ENCODE measurements at places on chromosomes 12 and 14.

DNA sequence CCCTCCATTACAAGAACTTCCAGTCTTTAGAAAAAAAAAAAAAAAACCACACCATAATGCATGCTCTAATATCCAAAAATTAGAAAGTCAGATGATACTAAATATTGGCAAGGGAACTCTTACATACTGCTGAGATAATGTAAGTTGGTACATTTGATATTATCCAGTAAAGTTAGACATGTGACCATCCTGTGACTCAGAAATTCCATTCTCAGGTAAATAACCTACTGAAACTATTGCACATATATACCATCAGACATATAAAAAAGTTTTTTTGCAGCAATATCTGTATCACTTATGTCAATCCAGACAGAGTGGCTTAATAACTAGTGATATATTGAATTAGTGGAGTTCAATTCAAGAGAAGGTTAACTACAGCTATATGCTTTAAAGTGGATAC is 63.5 kb downstream of the KITLG start:
- H3K27ac ChIP-seq, result no peak overlapping the region
- no peak for DNase-seq
- H3K4me3 ChIP-seq, result no peak overlapping the region
- H3K4me1 ChIP-seq, result no peaks in the 10 kb centered on the region
- H3K27me3 ChIP-seq, result no peaks in the 10 kb centered on the region

GRCh38 chr12:69469854-69470188 is 367 bp upstream of the FRS2 start:
- no peaks in the 10 kb centered on the region for H3K27me3 ChIP-seq
- no peak overlapping the region for H3K27ac ChIP-seq
- no peaks in the 10 kb centered on the region for H3K4me1 ChIP-seq
- H3K4me3 ChIP-seq, result peak overlapping the region; percentile 47

- H3K36me3 ChIP-seq, result no peaks in the 10 kb centered on the region
- H3K27ac ChIP-seq, result no peak overlapping the region
- H3K4me1 ChIP-seq, result no peaks in the 10 kb centered on the region
- H3K4me3 ChIP-seq, result no peak overlapping the region
- H3K27me3 ChIP-seq, result no peaks in the 10 kb centered on the region
- DNase-seq, result no peak
These were observed 29.6 kb upstream of the PRMT8 start for GRCh38 chr12:3461391-3461790.

- H3K27me3 ChIP-seq, result no peaks in the 10 kb centered on the region
- H3K27ac ChIP-seq, result no peak overlapping the region
- DNase-seq, result peak; percentile 18
These were observed 3.8 kb downstream of the GXYLT1 start for GRCh38 chr12:42140901-42141300.

GRCh38 chr14:46368275-46368674 is 283.3 kb downstream of the RPL10L start:
- no peak overlapping the region for H3K4me3 ChIP-seq
- H3K36me3 ChIP-seq, result no peaks in the 10 kb centered on the region
- H3K27me3 ChIP-seq, result no peaks in the 10 kb centered on the region
- no peak for DNase-seq

DNA sequence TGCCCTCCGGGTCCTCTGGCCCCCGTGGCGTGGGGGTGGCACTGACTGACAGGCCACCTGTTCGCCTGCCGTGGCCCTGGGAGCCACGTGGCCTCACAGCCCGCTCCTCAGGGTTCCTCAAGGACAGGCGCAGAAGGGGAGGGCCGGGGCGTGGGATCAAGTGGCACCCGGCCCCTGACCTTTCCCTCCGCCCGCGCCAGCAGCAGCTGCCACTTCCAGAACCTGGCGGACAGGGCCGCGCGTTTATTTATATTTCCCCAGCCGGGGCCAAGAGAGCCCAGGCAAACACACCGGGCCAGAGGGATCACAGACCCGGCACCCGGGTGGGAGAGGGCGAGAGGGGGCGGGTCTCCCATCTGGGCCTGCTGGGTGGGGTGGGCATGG is 92.6 kb downstream of the RFLNA start:
- no peaks in the 10 kb centered on the region for H3K27me3 ChIP-seq
- DNase-seq, result peak; percentile 40
- peaks cover 54% of the 10 kb centered on the region for H3K4me1 ChIP-seq
- peak overlapping the region; percentile 4 for H3K27ac ChIP-seq

GRCh38 chr14:68564191-68564825 is 228.6 kb downstream of the ZFP36L1 start:
- H3K4me3 ChIP-seq, result no peak overlapping the region
- peak; percentile 80 for DNase-seq
- H3K36me3 ChIP-seq, result no peaks in the 10 kb centered on the region

GRCh38 chr14:73753887-73754795 is 40.0 kb upstream of the PNMA1 start:
- H3K27me3 ChIP-seq, result no peaks in the 10 kb centered on the region
- no peak overlapping the region for H3K4me3 ChIP-seq
- H3K4me1 ChIP-seq, result peaks cover 72% of the 10 kb centered on the region
- H3K36me3 ChIP-seq, result no peaks in the 10 kb centered on the region
- peak overlapping the region; percentile 72 for H3K27ac ChIP-seq
- DNase-seq, result no peak

DNA sequence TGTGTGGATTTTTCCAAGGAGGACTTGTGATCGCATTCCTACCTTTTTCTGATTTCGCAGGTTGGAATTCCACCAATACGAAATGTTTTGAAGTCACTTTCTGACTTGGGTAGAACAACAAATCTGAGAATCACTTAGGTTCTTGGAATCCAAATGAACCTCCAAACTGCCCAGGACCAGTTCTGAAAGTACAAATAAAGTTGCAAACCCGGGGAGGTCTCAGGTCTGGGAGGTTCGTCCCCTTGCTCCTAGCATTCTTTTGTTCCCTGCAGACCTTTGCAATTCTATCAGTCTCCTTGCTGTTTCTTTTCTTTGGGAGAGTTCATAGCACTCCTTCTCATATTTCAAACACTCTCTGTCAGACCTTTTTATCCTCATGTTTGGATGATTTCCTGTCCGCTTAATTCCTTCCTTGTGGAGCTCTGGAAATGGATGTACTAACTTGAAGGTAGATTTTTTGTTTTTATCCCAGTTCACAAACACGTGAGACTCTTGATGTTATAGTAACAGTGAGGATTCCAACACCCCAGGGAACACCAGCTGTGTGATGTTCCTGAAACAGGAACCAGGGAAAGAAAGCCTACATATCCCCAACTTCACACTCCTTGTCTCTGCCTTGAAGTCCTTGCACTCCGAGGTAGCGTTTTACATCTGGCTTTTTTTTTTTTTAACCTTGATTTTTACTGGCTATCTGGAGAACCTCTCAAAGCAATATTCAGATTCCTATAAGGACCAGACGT is 70.6 kb downstream of the TMEM132C start:
- H3K27ac ChIP-seq, result no peak overlapping the region
- H3K4me3 ChIP-seq, result no peak overlapping the region
- no peaks in the 10 kb centered on the region for H3K36me3 ChIP-seq
- H3K27me3 ChIP-seq, result no peaks in the 10 kb centered on the region
- peaks cover 4% of the 10 kb centered on the region for H3K4me1 ChIP-seq
- DNase-seq, result no peak

DNA sequence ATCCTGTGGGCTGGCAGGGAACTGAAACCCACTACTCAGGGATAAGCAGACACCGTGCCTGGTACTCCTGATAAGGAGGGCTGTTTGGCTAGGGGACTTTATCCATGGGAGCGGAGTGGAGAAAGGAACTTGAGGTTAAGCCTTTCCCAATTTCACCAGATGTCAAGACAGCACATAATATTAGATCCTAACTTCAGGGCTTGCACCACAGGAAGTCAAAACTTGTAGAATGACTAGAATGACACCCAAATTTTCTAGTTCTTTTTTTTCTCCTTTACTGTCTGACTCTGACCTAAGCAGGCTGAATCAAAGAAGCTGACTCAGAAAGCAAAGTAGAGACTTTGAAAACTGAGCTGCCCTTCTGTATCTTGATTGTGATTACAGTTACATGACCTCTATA is 7.1 kb upstream of the CGRRF1 start:
- no peaks in the 10 kb centered on the region for H3K27me3 ChIP-seq
- H3K36me3 ChIP-seq, result no peaks in the 10 kb centered on the region
- no peak overlapping the region for H3K4me3 ChIP-seq
- H3K4me1 ChIP-seq, result no peaks in the 10 kb centered on the region
- no peak for DNase-seq
- H3K27ac ChIP-seq, result no peak overlapping the region

- H3K36me3 ChIP-seq, result no peaks in the 10 kb centered on the region
- H3K4me1 ChIP-seq, result no peaks in the 10 kb centered on the region
- no peaks in the 10 kb centered on the region for H3K27me3 ChIP-seq
- H3K27ac ChIP-seq, result no peak overlapping the region
These were observed 275.4 kb downstream of the TRHDE start for GRCh38 chr12:72547573-72547972.

- H3K27me3 ChIP-seq, result no peaks in the 10 kb centered on the region
- H3K36me3 ChIP-seq, result peaks cover 2% of the 10 kb centered on the region
- DNase-seq, result no peak
- no peak overlapping the region for H3K4me3 ChIP-seq
These were observed 70.8 kb downstream of the WNK1 start for GRCh38 chr12:823028-823698.

DNA sequence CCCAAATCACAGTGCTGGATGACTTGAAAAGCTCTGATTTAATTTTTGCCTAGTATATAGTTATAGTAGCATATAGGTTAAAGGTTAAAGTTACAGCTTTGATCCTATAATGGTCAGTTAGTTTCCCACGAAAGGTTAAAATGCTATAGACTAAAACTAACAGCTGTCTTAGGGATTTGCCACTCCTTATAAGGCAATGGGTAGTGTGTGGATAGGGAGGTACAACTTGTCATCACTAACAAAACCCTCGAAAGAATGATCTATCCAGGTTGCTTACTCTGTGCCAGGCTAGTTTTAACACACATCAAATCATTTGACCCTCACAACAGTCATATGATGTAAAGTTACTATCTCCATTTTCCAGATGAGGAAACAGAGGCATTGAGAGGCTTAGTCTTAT is 11.7 kb downstream of the RCOR1 start:
- no peak for DNase-seq
- peaks cover 3% of the 10 kb centered on the region for H3K36me3 ChIP-seq
- H3K27me3 ChIP-seq, result no peaks in the 10 kb centered on the region
- peaks cover 8% of the 10 kb centered on the region for H3K4me1 ChIP-seq

DNA sequence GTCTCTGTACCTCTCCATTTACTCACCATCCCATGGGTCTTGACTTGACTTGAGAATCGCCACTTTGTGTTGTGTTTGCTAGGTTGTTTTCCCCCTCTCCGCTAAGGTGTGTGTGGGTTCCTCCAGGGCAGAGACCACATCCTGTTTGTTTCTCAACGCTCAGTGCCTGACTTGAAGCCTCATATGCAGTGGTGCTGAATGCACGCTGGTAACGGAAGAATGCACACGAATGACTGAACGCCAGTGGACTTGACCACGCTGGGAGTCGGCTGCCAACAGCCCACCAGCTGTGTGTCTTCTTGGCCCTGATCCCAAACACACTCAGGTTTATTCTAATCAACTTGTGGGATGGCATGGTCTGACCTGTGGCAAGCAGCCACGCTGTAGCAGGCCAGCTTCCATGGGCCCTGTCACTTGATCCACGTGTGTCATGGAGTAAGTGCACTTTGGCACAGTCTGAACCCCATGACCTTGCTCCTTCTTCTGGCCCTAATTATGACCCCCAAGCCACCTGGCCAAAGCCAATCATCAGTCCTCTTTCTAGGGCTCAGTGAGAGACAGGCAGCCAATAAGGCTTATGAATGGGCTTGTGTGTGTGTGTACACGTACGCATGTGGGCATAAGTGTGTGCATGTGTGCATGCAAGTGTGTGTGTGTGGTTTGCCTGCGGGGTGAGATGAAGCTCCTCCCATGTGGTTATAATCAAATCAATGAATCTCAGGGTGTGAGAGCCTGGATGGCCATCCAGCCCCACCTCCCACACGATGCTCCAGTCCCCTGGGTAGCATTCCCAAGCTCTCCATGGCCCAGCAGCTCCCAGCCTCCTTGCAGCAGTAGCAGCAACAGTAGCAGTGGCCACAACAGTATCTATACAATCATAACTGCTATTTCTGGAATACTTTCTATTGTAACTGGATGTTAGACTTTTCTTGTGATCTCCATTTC is 6.4 kb upstream of the TC2N start:
- no peaks in the 10 kb centered on the region for H3K36me3 ChIP-seq
- no peaks in the 10 kb centered on the region for H3K4me1 ChIP-seq
- H3K4me3 ChIP-seq, result no peak overlapping the region
- DNase-seq, result no peak
- no peak overlapping the region for H3K27ac ChIP-seq

- H3K4me3 ChIP-seq, result no peak overlapping the region
- H3K4me1 ChIP-seq, result peaks cover 3% of the 10 kb centered on the region
These were observed 2.3 kb downstream of the PYM1 start for GRCh38 chr12:55925371-55925770.

- H3K4me3 ChIP-seq, result no peak overlapping the region
- peaks cover 36% of the 10 kb centered on the region for H3K36me3 ChIP-seq
- peaks cover 8% of the 10 kb centered on the region for H3K4me1 ChIP-seq
- no peaks in the 10 kb centered on the region for H3K27me3 ChIP-seq
These were observed 2.9 kb downstream of the PRMT5 start for GRCh38 chr14:22926316-22926715.

DNA sequence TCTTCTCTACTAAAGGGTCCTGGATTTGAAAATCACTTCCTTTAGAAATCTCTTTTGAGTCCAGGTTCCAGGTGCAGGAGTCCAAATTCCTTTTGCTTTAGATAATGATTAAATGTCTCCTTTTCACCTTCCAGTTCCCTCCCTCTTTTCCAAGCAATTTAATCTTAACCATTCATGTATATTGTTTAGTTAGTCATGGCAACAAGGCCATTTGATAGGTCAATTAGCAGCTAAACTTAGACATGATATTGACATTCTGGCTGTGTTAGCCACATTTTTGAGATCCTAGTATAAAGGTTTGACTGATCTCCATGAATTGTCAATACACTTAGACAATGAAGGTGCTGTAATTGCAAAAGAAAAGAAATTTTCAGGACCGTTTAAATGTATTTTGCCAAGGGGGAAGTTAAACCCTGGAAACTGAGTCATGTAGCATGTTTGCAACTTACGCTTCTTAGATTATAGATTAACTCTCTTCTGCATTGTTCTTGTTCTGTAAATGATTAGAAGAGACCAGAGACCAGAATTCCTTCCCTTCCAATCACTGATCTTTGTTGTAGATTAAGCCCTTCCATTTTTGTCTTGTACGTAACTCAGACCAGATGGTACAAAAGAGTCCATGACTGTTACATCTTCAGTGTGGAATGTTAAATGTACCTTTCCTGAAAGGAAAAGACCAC is 12.4 kb upstream of the C12orf75 start:
- H3K4me3 ChIP-seq, result no peak overlapping the region
- peak; percentile 33 for DNase-seq
- no peaks in the 10 kb centered on the region for H3K36me3 ChIP-seq
- peaks cover 12% of the 10 kb centered on the region for H3K4me1 ChIP-seq
- peak overlapping the region; percentile 95 for H3K27ac ChIP-seq
- no peaks in the 10 kb centered on the region for H3K27me3 ChIP-seq

- no peak for DNase-seq
- H3K36me3 ChIP-seq, result no peaks in the 10 kb centered on the region
- no peaks in the 10 kb centered on the region for H3K27me3 ChIP-seq
- H3K4me3 ChIP-seq, result no peak overlapping the region
These were observed 76.4 kb upstream of the FOXG1 start for GRCh38 chr14:28690029-28690692.

GRCh38 chr12:30044206-30044605 is 260.5 kb upstream of the TMTC1 start:
- no peak overlapping the region for H3K4me3 ChIP-seq
- no peaks in the 10 kb centered on the region for H3K27me3 ChIP-seq
- no peaks in the 10 kb centered on the region for H3K36me3 ChIP-seq
- H3K4me1 ChIP-seq, result peaks cover 3% of the 10 kb centered on the region
- DNase-seq, result no peak

- DNase-seq, result no peak
- H3K4me3 ChIP-seq, result no peak overlapping the region
- peak overlapping the region; percentile 57 for H3K27ac ChIP-seq
- peaks cover 34% of the 10 kb centered on the region for H3K4me1 ChIP-seq
- H3K27me3 ChIP-seq, result no peaks in the 10 kb centered on the region
- no peaks in the 10 kb centered on the region for H3K36me3 ChIP-seq
These were observed 205.7 kb downstream of the ZFP36L1 start for GRCh38 chr14:68586896-68587751.
